ENCODE measurements at places on chromosomes 13 and 19.

GRCh38 chr13:41813426-41813825 is 147.5 kb downstream of the VWA8 start:
- no peak for DNase-seq

DNA sequence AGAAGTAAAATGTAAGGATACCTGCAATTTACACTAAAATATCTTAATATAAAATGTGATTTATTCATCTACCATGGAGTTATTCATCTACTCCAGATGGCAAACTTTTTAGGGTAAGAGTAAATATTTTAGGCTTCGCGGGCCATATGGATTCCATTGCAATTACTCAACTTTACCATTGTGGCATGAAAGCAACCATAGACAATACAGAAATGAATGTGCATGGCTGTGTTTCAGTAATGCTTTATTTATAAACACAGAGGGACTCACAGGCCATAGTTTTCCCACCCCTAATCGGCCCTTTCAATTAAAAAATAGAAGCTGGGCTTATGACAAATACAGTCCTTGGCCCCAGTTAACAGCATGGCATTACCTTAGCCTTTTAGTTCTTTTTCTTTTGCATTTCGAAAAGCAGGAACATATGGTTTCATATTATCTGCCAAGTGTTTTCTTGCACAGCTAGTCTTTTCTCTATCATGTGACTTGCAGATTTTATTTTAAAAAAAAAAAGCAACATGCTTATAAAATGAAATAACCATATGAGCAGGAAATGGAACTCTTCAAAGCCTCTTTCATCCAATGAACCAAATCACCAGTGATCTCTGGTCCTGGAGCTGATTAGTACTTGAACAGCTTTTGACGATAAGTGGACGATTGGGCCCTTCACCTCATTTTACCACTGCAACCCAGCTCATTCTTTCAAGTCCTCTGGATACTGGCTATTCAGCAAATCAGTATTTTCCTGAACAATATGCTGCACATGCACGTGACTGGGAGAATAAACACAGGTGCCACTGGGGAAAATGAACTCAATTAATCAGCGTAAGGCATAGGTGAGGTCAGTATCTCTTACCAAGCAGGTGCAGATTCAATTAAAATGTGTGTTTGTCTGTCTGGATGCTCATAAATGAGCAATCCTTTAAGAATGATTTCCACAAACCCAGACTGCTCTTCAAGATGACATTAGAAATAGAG is 63.9 kb downstream of the LHFPL6 start:
- no peak for DNase-seq

DNA sequence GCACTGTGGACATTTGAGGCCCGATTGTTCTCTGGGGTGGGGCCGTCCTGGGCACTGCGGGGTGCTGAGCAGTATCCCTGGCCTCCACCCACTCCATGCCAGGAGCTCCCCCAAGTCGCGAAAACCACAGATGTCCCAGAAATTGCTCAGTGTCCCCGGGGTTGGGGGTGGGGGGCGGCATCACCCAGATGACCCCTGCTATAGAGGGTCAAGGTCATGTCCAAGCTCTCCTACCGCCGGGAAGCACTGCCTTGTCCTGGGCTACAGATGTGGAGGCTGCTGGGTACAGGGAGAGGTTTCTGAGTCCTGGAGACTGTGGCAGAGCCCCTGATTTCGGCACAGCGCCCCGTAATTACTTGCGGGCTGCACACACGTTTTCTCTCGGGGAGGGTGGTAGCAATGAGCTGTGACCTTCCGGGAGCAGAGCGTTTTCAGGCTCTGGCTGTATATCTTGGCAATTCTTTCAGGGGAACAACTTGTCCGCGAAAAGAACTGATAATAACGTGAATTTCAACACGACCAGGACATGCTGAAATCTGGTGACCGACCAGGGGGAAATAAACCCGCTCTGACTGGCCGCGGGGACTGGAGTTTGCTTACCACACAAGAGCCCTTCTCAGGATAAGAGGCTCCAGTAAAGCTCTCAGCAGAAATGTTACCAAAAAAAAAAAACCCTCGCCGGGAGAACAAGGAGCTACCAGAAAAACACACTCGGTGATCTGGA is 68.1 kb downstream of the GNG7 start:
- no peak for DNase-seq

DNA sequence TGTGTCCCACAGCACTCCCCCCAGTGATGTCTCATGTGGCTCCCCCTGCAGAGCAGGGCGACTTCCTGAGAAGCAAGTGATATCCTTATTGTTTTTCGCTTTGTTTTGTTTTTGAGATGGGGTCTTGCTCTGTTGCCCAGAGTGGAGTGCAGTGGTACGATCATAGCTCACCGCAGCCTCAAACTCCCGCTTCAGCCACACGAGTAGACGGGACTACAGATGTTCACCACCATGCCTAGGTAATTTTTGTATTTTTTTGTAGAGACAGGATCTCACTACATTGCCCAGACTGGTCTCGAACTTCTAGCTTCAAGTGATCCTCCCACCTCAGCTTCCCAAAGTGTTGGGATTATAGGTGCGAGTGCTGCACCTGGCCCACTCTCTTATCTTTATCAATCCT is 5.0 kb downstream of the CEP89 start:
- DNase-seq = no peak

DNA sequence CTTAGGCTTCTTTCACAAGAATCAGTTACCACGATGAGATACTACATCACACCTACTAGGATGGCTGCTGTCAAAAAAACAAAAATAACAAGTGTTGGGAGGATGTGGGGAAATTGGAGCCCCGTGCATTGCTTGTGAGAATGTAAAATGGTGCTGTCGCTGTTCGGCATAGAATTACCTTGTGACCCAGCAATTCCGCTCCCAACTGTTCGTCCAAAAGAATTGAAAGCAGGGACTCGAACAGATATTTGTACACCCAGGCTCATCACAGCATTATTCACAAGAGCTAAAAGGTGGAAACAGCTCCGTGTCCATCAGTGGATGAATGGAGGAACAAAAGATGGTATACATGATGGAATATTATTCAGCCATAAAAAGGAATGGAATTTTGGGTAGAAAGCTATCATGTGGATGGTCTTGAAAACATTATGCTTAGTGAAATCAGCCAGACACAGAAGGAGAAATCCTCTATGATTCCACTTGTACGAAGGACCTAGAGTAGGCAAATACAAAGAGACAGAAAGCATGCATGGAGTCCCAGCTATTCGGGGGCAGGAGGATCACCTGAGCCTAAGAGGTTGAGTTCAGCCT is 23.4 kb downstream of the PAK4 start:
- DNase-seq = no peak

- no peak for DNase-seq
Measured at GRCh38 chr13:26518451-26518959, 39.0 kb upstream of the WASF3 start.

GRCh38 chr13:45479661-45480060 is 14.9 kb downstream of the COG3 start:
- DNase-seq = no peak

DNA sequence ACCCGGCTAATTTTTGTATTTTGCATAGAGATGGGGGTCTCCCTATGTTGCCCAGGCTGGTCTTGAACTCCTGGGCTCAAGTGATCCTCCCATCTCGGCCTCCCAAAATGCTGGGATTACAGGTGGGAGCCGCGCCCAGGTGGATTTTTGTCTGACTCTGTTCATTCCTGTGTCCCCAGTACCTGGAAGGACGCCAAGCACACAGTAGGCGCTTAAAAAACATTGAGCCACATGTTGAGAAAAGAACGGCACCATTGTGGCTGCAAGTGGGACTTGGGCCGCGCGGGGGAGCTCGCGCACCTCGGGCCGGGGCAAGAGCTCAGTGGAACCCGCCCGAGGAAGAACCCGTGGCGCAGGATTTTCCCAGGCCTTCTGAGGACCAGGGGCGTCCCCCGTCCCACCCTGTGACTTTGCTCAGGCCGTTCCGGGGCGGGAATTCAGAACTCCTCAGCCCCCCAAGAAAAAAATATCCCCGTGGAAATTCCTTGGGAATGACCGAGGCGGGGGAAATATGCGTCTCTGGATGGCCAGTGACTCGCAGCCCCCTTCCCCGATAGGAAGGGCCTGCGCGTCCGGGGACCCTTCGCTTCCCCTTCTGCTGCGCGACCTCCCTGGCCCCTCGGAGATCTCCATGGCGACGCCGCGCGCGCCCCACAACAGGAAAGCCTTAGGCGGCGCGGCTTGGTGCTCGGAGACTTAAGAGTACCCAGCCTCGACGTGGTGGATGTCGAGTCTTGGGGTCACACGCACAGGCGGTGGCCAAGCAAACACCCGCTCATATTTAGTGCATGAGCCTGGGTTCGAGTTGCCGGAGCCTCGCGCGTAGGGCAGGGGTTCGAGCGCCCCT is 1.4 kb upstream of the ICAM1 start:
- DNase-seq = no peak

DNA sequence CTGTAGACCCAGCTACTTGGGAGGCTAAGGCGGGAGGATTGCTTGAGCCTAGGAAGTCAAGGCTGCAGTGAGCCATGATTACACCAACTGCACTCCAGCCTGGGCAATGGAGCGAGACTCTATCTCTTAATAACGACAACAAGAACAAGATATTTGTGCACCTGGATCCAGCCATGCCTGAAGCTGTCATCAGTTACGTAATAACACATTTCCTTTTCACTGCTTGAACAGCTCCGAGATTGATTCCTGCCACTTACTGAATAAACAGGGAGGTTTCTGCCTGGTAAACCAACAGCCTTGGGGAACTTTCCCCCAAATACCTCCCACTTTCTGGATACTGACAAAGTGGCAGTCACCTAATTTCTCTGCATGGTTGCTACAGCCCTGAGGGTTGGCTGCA is 5.4 kb downstream of the KANK2 start:
- DNase-seq = no peak

DNA sequence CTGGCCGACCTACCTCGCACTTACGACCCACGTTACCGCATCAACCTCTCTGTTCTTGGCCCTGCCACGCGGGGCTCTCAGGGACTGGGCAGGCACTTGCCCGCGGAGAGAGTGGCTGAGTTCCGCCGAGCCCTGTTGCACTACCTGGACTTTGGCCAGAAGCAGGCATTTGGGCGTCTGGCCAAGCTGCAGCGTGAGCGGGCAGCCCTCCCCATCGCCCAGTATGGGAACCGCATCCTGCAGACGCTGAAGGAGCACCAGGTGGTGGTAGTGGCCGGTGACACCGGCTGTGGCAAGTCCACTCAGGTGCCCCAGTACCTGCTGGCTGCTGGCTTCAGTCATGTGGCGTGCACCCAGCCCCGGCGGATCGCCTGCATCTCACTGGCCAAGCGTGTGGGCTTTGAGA is 4.2 kb downstream of the DHX34 start:
- no peak for DNase-seq

DNA sequence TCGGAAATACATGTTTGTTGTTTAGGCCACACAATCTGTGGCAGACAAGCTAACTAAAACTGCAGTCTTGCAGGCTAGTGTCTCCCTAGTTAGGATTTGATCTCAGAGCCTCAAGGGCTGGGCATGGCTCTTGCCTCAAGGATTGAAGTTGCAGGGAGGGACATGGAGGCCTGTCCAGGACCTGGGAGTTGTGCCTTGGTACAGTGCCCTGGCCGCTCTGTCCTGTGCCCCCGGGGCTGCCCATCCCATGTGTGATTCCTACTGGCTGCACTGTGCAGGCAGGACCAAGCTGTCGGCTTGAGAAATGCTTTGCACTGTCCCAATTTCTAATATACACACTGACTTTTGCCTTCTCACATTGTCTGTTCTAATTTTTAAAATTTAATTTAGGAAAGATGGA is 7.5 kb upstream of the ZNF256 start:
- no peak for DNase-seq

DNA sequence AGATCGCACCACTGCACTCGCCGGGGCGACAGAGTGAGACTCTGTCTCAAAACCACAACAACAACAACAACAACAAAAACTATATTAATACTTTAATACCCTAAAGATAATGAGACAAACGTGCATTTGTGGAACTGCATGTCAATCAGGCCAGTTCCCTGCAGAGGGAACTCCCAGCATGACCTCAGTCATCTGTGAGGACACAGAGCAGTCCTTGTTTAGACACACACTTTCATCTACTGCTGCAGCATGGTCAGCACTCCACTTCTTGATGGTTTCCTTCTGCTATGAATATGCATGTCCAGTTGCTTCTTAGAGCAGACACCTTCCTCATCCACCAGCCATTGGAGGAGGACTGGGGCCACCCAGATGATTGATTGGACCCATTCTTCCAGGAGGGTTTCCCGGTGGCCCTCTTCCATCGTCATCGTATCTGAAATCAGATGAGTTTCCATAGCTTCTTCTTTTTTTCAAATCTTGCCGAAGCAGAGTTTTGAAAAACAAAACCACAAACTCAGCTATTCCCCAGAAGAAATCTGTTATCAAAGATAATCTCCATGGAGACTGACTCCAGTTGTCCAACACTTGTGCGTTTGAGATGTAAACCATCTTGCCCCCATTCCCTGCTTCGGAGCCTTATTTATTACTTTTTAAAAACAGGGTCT is 26.5 kb downstream of the ZNF607 start:
- no peak for DNase-seq

DNA sequence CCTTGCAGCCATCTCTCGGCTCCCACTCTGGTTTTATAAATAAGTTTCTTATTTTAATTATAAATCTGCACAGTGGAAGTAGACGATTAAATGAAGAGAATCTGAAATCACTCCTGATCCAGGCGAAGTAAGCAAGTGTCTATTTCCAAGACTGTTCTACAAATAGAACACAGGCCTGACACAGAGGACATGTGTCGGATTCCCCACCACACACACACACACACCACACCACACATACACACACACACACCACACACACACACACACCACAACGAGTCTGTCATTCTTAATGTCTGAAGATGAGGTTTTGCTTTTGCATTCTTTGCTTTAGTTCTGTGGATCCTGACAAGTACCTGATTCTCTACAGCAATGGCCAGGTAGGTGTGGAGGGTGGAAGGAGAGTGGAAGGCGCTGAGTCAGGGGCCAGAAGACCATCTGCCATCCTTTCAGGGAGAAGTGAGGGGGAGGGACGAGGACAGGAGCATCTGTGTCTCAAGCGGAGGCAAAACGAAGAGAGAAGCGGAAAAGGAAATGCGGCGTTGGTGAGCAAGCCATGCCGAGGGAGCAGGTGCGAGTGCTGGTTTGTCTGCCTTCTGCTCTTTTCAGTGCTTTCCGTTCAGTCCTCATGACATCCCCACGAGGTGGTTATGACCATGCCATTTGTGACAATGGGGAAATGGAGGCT is 110.2 kb downstream of the TEX26 start:
- no peak for DNase-seq

DNA sequence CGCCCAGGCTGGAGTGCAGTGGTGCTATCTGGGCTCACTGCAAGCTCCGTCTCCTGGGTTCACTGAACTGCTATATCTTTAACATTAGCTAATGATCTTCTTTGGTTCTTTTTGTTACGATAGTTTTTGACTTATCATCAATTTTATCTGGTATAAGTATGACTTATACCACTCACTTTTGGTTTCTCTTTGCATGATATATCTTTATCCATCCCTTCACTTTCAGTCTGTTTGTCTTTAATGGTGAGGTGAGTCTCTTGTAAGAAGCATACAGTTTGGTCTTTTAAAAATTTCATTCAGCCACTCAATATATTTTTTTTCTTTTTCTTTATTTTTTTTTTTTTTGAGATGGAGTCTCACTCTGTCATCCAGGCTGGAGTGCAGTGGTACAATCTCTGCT is 58.4 kb downstream of the ADGRE1 start:
- DNase-seq = no peak

- DNase-seq = no peak
Measured at GRCh38 chr13:71621174-71622124, 245.6 kb downstream of the DACH1 start.

GRCh38 chr13:74021505-74021904 is 112.7 kb downstream of the KLF12 start:
- DNase-seq = no peak

Data from epithelial cell of prostate (primary cell).